ENCODE measurements at places on chromosomes 6 and 20. TPM values are rescaled to one million over a fixed set of nuclear protein-coding genes. Genes with fewer than 3 reads are reported as not detected.
A peak's percentile ranks its signal among the peaks of the same experiment; 100 is the strongest.

DNA sequence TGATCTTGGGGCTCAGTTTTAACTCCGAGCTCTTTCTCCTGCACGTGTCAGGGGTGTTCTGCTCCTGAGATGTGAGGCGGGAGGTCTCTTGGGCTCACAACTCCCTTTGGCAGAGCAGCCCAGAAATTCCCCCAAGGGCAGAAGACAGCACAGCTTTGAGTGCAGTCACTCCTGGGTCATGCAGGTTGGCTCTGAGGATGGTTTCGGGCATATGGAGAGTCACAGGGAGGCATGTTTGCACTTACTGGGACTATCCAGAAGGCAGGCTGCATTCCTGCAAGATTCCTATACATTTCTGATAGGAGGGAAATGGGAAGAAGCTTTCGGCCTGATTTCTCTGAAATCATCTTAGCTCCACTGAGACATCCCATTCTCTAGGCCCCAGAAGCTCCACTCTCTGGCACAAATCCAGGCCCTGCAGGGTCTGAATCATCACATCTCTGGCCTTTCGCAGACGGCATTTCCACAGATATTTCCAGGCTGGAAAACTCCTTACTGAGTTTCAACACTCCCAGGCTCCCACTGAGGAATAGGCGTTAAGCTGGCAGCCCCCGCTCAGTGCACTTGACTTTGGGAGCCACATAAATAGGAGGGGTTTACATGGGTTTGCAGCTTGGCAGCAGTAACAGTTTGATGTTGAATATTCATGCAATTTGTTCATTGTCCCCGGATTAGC is 39.7 kb downstream of the AGPAT4 start:
- H3K27me3 ChIP-seq, result no peaks in the 10 kb centered on the region
- no peak overlapping the region for H3K27ac ChIP-seq
- no peak overlapping the region for H3K4me3 ChIP-seq

DNA sequence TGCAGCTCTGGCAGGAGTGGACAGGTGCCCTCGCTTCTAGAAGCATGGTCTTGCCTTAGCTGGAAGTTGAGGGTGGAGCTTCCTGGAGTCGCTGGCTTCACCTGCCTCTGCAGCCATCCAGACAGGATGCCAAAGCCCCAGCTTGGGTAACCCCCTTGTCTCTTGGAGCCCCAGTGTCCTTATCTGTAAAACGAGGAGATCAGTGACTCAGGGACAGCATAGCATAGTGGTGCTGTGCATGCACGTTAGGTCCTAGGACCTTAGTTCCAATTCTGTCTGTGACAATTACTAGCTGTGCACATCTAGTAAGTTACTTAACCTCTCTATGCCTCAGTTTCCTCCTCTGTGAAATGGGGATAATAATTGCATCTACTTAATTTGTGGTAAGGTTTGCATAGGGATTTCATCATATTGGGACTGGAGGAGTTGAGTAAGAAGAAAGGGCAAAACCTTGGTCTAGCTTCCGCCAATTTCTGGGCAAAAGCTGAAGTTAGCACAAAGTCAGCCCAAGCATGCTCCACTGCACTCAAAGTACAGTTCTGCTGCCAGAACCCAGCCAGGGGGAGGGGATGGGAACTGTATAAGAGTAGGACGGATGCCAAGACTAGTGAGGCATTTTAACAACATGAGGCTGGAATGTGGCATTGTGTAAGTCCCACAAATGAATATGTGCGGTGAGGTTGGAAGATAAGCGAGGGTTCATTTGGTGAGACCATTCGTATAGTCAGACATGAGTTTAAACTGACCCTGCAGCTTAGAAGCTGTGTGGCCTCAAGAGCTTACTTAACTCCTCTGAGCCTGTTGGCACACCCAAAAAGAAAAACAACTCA is 24.5 kb downstream of the TOX2 start:
- H3K36me3 ChIP-seq, result no peaks in the 10 kb centered on the region
- peaks cover 57% of the 10 kb centered on the region for H3K4me1 ChIP-seq
- no peaks in the 10 kb centered on the region for H3K27me3 ChIP-seq

- H3K36me3 ChIP-seq, result peaks cover 3% of the 10 kb centered on the region
- DNase-seq, result no peak
- no peaks in the 10 kb centered on the region for H3K27me3 ChIP-seq
- no peak overlapping the region for H3K4me3 ChIP-seq
- peaks cover 49% of the 10 kb centered on the region for H3K4me1 ChIP-seq
These were observed 18.9 kb upstream of the ROS1 start for GRCh38 chr6:117444600-117444999.

GRCh38 chr6:157163434-157164159 is 159.7 kb downstream of the TMEM242 start:
- H3K27me3 ChIP-seq, result no peaks in the 10 kb centered on the region
- 0 out of 2 replicates have a peak, but pooled peaks cover 3% of the 10 kb centered on the region for H3K36me3 ChIP-seq
- no peaks in the 10 kb centered on the region for H3K4me1 ChIP-seq
- DNase-seq, result no peak
- H3K27ac ChIP-seq, result no peak overlapping the region
- no peak overlapping the region for H3K4me3 ChIP-seq

DNA sequence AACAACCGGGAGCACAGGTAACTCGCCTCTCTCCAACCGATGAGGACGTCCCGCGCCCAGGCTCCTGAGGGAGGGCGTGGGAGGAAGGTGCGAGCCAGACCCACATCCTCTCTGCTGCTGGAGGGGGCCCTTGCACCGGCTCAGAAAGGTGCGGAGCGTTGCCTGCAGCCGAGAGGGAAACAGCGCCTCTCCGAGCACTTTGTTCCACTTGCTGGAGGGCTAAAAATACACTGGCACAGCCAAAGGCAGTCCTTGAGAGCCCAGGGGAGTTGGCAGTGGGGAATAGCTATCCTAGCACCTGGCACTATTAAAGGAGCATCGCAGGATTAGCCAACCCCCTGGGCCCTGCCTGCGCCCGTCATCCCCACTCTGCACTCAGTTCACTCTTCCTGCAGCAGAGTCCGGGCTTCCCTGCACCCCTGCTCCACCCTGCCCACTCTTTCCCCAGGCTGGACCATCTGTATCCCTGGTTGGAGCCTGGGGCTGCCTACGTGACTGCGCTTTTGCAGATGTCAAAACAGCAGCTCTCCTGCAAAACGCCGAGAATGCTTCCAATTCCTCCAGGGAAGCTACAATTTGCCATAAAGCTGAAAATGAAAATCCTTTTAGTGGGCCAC is 108.9 kb downstream of the SNX5 start:
- no peak overlapping the region for H3K27ac ChIP-seq
- no peaks in the 10 kb centered on the region for H3K36me3 ChIP-seq
- DNase-seq, result no peak
- peaks cover 4% of the 10 kb centered on the region for H3K4me1 ChIP-seq

Gene FAM184A
- 4.4 TPM for total RNA-seq

Gene DEFB132
- not detected for total RNA-seq

- H3K36me3 ChIP-seq, result no peaks in the 10 kb centered on the region
- H3K4me3 ChIP-seq, result peak overlapping the region; percentile 93
- no peak overlapping the region for H3K27ac ChIP-seq
- peak; percentile 17 for DNase-seq
- peaks cover 8% of the 10 kb centered on the region for H3K4me1 ChIP-seq
- H3K27me3 ChIP-seq, result 0 out of 2 replicates have a peak, but pooled peaks cover under 1% of the 10 kb centered on the region
These were observed 1.2 kb downstream of the FOXA2 start for GRCh38 chr20:22582964-22583772.

Gene KIF6
- not detected for total RNA-seq

Gene DLK2
- total RNA-seq, result 1.4 TPM

GRCh38 chr6:112409311-112409710 is 62.2 kb downstream of the RFPL4B start:
- H3K36me3 ChIP-seq, result no peaks in the 10 kb centered on the region
- no peak overlapping the region for H3K4me3 ChIP-seq
- no peak for DNase-seq
- H3K4me1 ChIP-seq, result 0 out of 2 replicates have a peak, but pooled peaks cover 6% of the 10 kb centered on the region

- DNase-seq, result peak; percentile 99
- H3K4me3 ChIP-seq, result peak overlapping the region; percentile 5
- no peaks in the 10 kb centered on the region for H3K27me3 ChIP-seq
- peak overlapping the region; percentile 80 for H3K27ac ChIP-seq
- peaks cover 31% of the 10 kb centered on the region for H3K4me1 ChIP-seq
- H3K36me3 ChIP-seq, result no peaks in the 10 kb centered on the region
These were observed 8.4 kb downstream of the GMDS start for GRCh38 chr6:2237001-2237400.

Gene UNC5CL
- 0.58 TPM for total RNA-seq

DNA sequence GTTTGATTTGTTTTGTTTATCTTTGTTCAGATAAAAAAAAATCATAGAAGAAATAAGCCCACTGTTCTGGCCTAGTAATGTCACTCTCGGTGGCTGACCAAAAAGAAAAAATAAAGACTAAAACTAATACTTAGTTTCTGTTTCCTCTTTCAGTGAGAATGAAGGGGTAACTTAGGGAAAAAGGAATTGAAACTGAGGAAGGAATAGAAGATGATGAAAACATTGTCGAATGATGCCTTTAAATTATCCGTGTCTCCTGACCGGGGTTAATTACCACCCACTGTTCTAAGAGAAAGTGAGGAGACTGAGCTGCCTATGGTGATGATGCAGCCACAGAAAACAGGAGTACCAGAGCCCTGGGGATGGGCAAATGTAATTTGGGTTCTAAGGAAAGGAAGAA is 73.1 kb downstream of the PTCHD4 start:
- no peaks in the 10 kb centered on the region for H3K4me1 ChIP-seq
- H3K27ac ChIP-seq, result no peak overlapping the region
- H3K27me3 ChIP-seq, result no peaks in the 10 kb centered on the region
- no peaks in the 10 kb centered on the region for H3K36me3 ChIP-seq
- H3K4me3 ChIP-seq, result no peak overlapping the region

DNA sequence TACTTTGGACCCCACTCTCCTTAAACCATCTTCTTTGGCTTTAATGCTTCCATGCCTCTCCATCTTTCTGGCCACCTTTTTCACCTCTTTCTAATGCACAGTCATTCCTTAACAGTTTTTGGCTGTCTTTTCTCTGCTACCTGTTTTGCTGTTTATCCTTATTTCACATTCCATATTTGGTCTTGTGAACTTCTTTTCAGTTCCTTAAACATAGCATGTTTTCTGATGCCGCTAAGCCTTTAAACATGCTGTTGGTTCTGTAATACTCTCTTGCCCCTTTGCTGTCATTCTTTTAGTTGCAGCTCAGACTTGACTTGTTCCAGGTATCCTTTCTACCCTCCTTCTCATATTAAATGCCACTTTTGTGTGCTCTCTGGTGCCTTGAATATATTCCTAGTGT is 35.8 kb downstream of the TOP1 start:
- H3K4me3 ChIP-seq, result no peak overlapping the region
- DNase-seq, result no peak
- no peaks in the 10 kb centered on the region for H3K27me3 ChIP-seq
- H3K36me3 ChIP-seq, result peaks cover 57% of the 10 kb centered on the region
- peaks cover 37% of the 10 kb centered on the region for H3K4me1 ChIP-seq

GRCh38 chr6:132780770-132781371 is 17.6 kb downstream of the SLC18B1 start:
- no peaks in the 10 kb centered on the region for H3K4me1 ChIP-seq
- H3K36me3 ChIP-seq, result no peaks in the 10 kb centered on the region
- no peak overlapping the region for H3K27ac ChIP-seq

GRCh38 chr6:84349542-84349941 is 122.1 kb upstream of the CEP162 start:
- DNase-seq, result no peak
- H3K27ac ChIP-seq, result no peak overlapping the region
- H3K36me3 ChIP-seq, result no peaks in the 10 kb centered on the region
- no peaks in the 10 kb centered on the region for H3K27me3 ChIP-seq

Gene LY6G6F
- not detected for total RNA-seq

Gene COL11A2
- total RNA-seq, result 0.63 TPM

Gene FILIP1
- not detected for total RNA-seq

DNA sequence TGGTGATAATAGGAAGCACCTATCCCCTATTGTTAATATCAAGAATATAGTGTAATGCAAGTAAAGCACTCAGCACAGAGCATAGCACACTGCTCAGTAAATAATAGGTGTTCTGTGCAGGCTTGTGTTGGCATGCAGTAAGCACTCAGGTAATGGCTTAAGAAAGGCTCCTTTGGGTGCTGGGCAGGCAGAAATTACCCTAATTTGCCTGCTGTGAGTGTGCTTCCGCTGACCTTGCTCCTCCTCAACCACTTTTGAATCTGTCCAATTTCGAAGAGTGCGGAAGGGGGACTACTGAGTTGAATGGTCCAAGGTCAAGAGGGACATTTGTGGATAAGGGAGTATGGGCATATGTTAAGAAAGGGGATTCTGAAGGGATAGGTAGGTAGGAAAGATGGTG is 15.4 kb downstream of the SRSF3 start:
- no peak overlapping the region for H3K4me3 ChIP-seq
- H3K4me1 ChIP-seq, result no peaks in the 10 kb centered on the region
- H3K36me3 ChIP-seq, result peaks cover 63% of the 10 kb centered on the region
- DNase-seq, result no peak

Gene SDCBP2
- total RNA-seq, result 14.4 TPM

GRCh38 chr6:137223370-137224131 is 4.4 kb upstream of the IFNGR1 start:
- H3K27ac ChIP-seq, result peak overlapping the region; percentile 83
- peaks cover 21% of the 10 kb centered on the region for H3K4me1 ChIP-seq
- H3K4me3 ChIP-seq, result no peak overlapping the region
- H3K27me3 ChIP-seq, result no peaks in the 10 kb centered on the region

GRCh38 chr6:35765739-35766138 is 10.7 kb upstream of the CLPSL2 start:
- H3K27ac ChIP-seq, result no peak overlapping the region
- no peak for DNase-seq
- H3K27me3 ChIP-seq, result peaks cover 28% of the 10 kb centered on the region
- no peak overlapping the region for H3K4me3 ChIP-seq
- H3K36me3 ChIP-seq, result no peaks in the 10 kb centered on the region
- no peaks in the 10 kb centered on the region for H3K4me1 ChIP-seq

GRCh38 chr6:10305790-10306415 is 109.0 kb downstream of the TFAP2A start:
- H3K27ac ChIP-seq, result no peak overlapping the region
- H3K27me3 ChIP-seq, result no peaks in the 10 kb centered on the region
- no peaks in the 10 kb centered on the region for H3K36me3 ChIP-seq
- H3K4me1 ChIP-seq, result peaks cover 16% of the 10 kb centered on the region

GRCh38 chr20:43799741-43800140 is 72.9 kb upstream of the GTSF1L start:
- H3K4me1 ChIP-seq, result no peaks in the 10 kb centered on the region
- H3K4me3 ChIP-seq, result no peak overlapping the region
- no peaks in the 10 kb centered on the region for H3K27me3 ChIP-seq
- no peak overlapping the region for H3K27ac ChIP-seq

Gene HTR1E
- total RNA-seq, result not detected

Gene LSM14B
- 50.1 TPM for total RNA-seq

Gene CAPN11
- total RNA-seq, result not detected

- no peak overlapping the region for H3K27ac ChIP-seq
- H3K27me3 ChIP-seq, result no peaks in the 10 kb centered on the region
- H3K4me1 ChIP-seq, result peaks cover 28% of the 10 kb centered on the region
- peak; percentile 54 for DNase-seq
- H3K36me3 ChIP-seq, result no peaks in the 10 kb centered on the region
- no peak overlapping the region for H3K4me3 ChIP-seq
These were observed 194.6 kb downstream of the EPM2A start for GRCh38 chr6:145540741-145541140.

Gene PGC
- not detected for total RNA-seq

Gene MAP7
- total RNA-seq, result 13.9 TPM

Gene PDE10A
- total RNA-seq, result 2.1 TPM

GRCh38 chr6:113596387-113597230 is 260.5 kb upstream of the MARCKS start:
- no peaks in the 10 kb centered on the region for H3K4me1 ChIP-seq
- H3K27me3 ChIP-seq, result no peaks in the 10 kb centered on the region
- H3K36me3 ChIP-seq, result no peaks in the 10 kb centered on the region
- no peak for DNase-seq

Gene SLC22A2
- not detected for total RNA-seq

Gene KCNQ2
- total RNA-seq, result not detected

Measured in PC-3 (cell line).